ENCODE measurements at places on chromosomes 7 and 10. TPM values are rescaled to one million over a fixed set of nuclear protein-coding genes. Genes with fewer than 3 reads are reported as not detected.

DNA sequence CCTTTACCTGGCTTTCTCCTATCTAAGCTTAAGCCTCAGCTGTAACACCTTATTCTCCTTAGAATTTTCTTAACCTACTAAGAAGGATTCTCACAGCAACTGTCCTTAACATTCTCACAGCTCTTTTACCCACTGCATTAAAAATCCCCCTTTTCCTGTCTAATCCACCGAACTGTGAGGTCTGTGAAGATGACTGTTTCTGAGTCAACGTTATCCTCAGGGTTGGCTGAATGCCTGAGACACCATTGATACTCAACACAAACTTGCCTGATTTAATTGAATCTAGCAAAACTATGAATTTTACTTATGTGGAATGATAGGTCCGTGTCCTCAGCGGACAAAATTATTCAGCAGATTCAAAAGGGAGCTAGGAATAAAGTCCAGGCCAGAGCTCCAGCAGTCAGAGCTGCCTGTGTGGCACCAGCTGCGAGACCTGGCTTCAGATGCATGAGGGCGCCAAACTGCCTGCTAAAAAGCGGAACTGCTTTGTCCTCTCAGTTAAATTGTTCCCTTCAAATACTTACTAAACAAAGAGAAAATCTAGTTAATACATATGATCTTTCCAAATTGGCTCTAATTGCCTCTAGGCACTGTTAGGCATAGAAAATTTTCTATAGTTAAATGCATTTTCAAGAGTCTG is 33.4 kb upstream of the VWDE start:
- no peak for ATAC-seq

- no peak for ATAC-seq
Observed at GRCh38 chr10:122990278-122990677, 10.1 kb downstream of the PSTK start.

Gene TMEM270
- not detected for total RNA-seq

Gene ADRA2A
- total RNA-seq: not detected

DNA sequence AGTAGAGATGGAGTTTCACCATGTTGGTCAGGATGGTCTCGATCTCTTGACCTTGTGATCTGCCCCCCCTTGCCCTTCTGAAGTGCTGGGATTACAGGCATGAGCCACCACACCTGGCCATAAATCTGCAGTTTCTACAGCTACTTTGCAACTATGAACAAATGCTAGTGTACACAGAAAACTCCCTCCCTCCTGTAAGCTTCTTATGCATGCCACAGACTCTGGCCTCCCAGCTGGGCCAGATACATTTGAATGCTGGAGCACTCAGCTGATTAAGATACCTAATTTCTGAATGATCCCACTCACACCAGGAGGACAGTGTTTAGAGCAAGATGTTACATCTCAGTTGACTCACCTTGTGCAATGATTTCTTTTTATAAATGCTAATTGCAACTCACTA is 486.2 kb downstream of the KCNMA1 start:
- no peak for ATAC-seq

Gene ARHGAP22
- total RNA-seq: 0.48 TPM

Gene TMEM184A
- total RNA-seq: not detected

Gene CPA4
- 4.1 TPM for total RNA-seq

DNA sequence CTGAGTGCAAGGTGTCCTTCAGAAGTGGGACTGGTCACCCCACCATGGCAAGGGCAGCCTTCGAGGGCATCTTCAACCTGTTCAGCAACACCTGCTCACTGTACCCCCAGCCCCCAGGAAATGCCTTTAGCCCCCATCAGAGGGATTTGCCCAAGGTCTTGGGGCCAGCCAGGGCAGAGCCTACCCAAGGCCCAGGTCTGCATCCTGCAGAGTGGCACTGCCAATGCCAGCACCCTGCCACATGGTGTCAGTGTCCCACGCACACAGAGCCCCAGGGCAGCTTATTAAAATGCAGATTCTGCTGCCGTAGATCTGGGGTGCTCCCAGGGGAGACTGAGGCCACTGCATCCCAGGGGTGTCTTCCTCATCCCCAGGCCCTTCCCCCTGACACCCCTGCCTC is 106.2 kb upstream of the KCTD7 start:
- peak; percentile 60 for ATAC-seq

Gene CPA2
- not detected for total RNA-seq

Gene GRM3
- total RNA-seq: not detected

DNA sequence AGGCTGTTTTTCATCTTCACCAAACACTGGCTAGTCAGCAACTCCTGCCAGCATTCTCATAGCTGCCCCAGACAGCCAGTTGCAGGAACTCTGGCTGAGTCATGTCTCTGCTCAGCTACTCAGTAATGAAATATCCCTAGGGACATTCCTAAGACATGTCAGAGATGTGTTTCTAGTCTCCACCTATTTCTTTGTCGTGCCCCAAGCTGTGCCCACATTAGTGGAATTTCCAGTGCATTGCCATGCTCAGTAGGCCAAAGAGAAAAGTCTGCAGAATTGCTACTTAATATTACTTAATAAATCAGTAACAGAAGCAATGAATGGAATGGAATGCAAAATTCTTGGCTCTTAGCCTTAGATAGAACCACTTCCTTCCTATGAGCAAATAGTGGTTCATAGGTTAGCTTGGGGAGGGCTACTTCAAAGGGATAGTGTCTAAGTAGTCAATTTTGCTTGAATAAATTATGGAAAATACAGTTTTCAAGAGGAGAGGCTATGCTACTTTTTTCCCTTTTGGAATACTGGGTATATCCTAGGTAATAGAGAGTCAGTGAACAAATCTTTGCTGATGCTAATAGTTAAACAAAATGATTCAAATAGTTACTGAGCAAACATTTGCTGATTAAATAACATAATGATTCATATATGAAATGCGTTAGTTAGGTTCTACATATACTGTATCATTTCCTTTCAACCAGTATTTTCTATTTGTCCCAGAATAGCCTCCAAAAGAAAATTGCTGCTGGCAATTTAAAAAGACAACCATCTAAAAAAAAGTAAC is 23.6 kb upstream of the SEMA3C start:
- ATAC-seq: no peak

- ATAC-seq: no peak
Observed at GRCh38 chr7:140746751-140747150, 50.2 kb downstream of the NDUFB2 start.

GRCh38 chr10:18044976-18045720 is 93.4 kb downstream of the SLC39A12 start:
- ATAC-seq: no peak

- no peak for ATAC-seq
Observed at GRCh38 chr10:43038783-43039623, 37.9 kb upstream of the RET start.

DNA sequence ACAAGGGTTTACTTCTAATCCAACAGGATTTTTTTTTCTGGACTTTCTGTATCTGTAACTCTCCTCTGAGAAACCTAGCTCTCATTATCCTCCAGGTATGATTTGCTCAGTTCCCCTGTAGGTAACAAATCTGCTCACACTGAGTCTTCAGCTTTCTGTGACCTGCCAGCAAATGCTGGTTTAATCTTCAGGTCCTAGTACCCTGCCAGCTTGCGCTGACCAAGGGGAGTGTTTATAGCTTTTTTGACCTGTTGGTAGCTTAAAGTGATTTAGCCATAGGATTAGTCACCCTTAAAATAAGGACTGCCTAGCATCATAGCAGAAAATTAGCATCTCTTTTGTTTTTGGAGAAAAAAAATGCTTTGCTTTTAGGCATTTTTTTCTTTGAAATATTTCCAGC is 22.4 kb downstream of the SND1 start:
- no peak for ATAC-seq

DNA sequence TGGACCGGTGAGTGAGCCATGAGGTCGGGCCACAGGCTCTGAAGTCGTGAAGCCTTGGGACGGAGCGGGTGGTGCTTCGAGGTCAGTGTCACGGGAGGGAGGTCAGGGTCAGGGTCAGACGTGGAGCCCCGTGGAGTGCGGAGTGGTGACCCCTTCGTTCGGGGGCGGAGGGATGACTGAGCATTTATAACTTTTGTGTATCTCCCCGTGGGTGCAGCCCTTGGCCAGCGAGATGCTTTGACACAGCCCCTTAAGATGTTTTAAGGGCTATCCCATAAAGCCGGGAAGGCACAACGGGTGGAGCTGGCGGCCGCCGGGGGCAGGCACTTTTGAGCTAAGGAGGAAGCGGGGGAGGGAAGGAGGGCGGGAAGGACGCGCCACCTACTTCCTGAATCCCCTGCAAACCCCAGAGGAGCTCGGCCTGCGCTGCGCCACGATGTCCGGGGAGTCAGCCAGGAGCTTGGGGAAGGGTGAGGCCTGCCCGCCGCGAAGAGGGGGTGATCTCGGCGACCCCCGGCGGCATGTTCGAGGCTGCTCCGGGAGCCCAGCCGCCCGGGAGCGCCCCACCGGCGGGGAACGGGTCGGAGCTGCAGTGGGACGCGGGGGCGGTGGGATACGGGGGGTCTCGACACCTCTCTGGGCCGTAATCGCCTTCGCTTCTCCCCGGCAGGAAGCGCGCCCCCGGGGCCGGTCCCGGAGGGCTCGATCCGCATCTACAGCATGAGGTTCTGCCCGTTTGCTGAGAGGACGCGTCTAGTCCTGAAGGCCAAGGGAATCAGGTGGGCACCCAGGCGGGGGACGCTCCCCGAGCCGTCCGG is at the start of gene GSTO1:
TSS of gene GSTO1 (plus strand) at position 400 of the 818 bp plus-strand sequence. CDS start at position 437, 37 bp downstream.
- ATAC-seq: peak; percentile 76

DNA sequence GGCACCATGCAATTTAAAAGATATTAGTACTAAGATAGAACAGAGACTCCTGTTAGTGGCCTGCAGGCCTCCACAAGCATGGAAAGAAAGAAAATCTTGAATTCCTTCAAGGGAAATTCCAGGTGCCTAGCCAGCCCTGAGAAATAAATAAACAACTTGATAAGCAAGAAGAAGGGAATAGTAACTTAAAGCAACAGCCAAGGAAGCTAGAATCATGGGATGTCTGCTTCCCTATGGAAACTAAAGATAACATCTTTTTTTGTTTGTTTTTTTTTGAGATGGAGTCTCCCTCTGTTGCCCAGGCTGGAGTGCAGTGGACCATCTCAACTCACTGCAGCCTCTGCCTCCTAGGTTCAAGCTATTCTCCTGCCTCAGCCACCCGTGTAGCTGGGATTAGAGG is 128.6 kb downstream of the SKIDA1 start:
- ATAC-seq: no peak

DNA sequence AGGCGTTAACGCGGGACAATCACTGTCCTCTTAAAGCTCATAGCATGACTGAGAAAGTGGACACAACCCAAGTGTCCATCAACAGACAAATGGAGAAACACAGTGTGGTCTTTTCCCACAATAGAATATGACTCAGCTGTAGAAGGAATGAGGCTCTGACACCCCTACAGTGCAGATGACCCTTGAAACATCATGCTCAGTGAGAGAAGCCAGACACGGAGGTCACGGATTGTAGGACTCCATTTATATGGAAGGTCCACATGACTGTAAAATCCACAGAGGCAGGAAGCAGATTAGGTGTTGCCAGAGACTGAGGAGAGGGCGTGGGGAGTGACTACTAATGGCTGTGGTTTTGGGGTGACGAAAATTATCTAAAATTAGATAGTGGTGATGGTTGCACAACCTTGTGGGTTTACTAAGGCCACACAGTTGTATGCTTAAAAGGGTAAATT is 6.1 kb upstream of the NCAPG2 start:
- peak; percentile 56 for ATAC-seq

GRCh38 chr10:70886921-70887665 is 1.3 kb downstream of the PCBD1 start:
- no peak for ATAC-seq

Gene SKIDA1
- 0.06 TPM for total RNA-seq

GRCh38 chr7:121578669-121579068 is 182.6 kb upstream of the FAM3C start:
- no peak for ATAC-seq

DNA sequence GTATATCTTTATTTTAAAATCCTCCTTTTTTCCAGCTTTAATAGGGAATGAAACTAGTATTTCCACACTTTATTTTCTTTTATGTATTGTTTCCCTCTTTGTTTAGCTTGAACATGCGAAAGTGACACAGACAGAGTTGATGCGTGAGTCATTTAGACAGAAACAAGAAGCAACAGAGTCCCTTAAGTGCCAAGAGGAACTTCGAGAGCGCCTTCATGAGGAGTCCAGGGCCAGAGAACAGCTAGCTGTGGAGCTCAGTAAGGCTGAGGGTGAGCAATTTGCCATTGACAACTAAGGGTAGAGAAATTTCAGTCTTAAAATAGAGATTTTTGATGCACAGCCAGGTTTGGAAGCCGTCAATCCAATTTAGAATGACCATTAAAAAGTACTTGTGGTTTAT is 73.1 kb downstream of the CYP51A1 start:
- no peak for ATAC-seq

Measured in activated T-helper 17 cell treated with anti-CD3 and anti-CD28 coated beads, Interleukin-2, amount 50 U/mL, for 72 hours (primary cell).